ENCODE measurements at places on chromosomes 1 and 21.

- no peak for DNase-seq
Observed at GRCh38 chr1:241114699-241115233, 242.2 kb downstream of the RGS7 start.

GRCh38 chr21:29697555-29698193 is 242.1 kb downstream of the GRIK1 start:
- no peak for DNase-seq

DNA sequence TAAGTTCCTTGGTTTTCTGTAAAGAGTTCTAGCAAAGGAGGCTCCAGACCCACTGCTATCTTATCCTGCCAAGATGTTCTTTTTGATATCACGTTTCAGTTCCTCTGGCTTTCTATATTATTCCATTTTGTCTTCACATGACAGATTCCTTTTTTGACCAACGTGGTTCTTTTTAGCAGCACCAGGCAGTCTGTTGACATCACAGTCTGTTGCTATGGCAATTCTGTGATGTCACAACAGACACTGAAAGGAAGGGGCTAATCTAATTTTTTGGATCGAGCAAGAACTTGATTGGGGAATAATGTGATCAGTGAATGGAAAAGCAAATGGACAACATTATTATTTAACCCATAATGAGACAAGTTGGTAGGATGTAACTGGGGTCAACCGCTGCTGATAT is 64.5 kb upstream of the GOLT1A start:
- no peak for DNase-seq

DNA sequence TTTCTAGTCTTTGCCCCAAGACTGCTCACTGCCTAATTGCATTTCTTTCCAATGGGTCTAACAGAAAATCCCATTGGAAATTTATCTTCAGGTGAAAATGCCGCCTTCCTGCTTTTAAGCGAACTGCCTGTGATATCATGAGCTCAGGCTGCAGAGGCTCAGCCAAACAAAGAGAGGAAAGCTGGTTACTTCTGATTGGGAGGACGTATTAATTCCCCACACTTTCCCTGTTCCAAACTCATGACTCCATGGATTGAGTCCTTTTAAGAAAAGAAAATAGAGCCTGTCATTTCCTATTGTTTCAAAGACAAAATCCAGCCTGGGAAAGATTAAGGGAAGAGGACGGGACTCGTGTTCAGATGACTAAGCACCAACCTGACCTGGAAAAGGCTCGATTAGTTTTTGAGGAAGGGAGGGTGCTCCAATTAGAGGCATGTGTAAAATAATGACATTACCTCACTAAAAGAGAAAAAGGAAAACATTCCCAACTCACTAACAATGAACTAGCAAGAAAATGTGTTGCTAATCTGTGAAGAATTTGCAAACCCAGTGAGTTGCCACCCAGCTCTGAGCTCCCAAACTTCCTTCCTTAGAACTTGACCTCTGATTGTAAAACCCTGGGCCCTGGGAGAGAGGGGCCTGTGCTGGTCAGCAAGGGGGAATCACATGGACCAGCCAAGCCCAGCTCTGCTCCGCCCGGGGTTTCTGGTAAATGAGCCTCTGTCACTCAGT is 61.2 kb downstream of the TCP10L start:
- peak; percentile 49 for DNase-seq

DNA sequence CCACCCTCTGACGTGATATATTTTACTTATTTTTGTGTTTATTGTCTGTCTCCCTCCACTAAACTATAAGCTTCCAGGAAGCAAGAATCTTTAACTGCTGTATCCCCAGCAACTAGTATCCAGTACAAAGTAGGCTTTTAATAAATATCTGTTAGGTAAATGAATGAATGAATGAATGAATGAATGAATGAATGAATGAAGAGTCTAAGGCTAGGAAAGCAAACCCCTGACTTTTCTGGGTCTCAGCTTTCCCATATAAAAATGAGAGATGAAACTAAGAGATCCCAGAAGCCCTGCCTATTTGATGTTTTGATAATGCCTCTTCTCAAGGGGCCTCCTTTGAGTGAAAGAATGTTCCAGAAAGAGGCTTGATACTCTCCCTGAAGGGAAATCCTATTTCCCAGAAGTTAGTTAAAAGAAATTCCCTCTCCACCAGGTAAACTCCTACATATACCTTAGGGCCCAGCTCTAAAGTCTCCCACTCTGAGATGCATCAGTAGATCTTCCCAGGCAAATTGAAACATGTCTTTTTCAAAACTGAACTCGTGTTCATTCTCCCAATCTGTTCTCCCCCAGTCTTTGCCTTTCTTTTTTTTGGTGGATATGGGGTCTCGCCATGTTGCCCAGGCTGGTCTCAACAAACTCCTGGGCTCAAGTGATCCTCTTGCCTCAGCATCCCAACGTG is 7.8 kb downstream of the TTC39A start:
- no peak for DNase-seq

DNA sequence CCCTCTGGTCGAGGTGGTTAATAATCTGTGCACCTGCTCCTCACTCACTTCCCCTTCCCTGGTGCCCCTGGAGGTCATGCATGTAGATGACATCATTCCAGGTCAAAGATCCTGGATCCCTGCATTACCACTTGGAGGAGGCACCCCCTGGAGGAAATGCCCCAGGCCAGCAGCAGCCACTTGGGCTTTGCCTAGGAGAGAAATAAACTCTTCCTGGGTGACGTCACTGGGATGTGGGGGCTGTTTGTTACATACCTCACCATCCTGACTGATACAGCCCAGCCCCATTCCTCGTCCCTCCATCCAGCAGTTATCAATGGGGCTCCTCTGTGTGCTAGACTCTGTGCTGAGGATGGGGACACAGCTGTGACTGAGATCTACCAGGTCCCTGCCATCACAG is 433.6 kb downstream of the PTPRU start:
- no peak for DNase-seq

- DNase-seq, result no peak
Observed at GRCh38 chr21:32604464-32604863, 7.7 kb downstream of the CFAP298 start.

- no peak for DNase-seq
Observed at GRCh38 chr1:234498448-234499118, 19.6 kb upstream of the TARBP1 start.

DNA sequence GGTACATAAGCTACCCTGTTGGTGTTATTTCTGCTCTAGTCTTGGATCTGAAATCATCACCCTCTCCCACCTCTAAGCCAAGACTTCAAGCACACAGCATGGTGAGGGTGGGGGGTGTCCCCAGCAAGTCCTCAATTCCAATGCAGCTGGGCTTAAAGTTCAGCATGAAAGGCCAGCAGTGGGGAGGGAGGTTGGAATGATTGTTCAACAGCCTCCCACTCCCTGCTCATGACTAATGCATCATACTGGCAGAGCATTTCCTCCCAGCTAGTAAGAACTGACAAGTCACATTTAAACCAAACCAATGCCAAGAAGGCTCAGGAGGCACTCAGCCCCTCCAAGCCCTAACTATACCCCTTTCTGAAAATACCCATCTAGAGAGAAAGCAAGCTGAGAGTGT is 50.1 kb downstream of the TIAM1 start:
- no peak for DNase-seq

- no peak for DNase-seq
Observed at GRCh38 chr21:20404915-20405314, 593.3 kb upstream of the NCAM2 start.

GRCh38 chr1:198651650-198652400 is 13.0 kb downstream of the PTPRC start:
- DNase-seq, result no peak

- DNase-seq, result no peak
Observed at GRCh38 chr1:95731466-95731865, 497.5 kb downstream of the RWDD3 start.

DNA sequence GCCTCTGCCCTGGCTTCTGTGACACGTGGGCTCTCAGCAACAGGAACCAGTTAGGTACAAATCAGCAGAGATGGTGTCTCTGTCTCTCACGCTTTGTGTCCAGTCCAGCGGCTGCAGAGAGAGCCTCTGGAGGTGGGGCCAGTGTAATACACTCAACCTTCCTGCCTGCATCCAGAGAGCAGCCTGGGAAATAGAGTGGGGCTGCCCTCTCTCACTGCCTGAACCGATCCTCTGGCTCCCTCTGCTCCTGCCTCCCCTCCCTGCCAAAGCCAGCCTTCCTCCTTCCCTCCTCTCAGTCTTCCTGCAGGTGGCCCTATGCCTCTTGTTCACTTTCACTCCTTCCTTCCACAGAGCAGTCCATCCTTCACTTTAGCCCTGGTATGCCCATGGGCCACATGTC is at the start of gene ZNF648:
ZNF648 (minus strand) TSS at position 119 of the 400 bp plus-strand sequence. CDS start 3,702 bp downstream, outside the sequence.
- DNase-seq, result no peak

GRCh38 chr21:17796037-17796403 is 23.1 kb downstream of the C21orf91 start:
- DNase-seq, result no peak
